ENCODE measurements at places on chromosomes 4 and X. TPM values are rescaled to one million over a fixed set of nuclear protein-coding genes. Genes with fewer than 3 reads are reported as not detected.

Gene SMARCA5
- 40.9 TPM for total RNA-seq

Gene USP27X
- total RNA-seq: 2.1 TPM

Gene SLITRK2
- not detected for total RNA-seq

Gene SCML1
- 11.0 TPM for total RNA-seq

Gene STK32B
- 0.77 TPM for total RNA-seq

Gene H2BW2
- total RNA-seq: not detected

Gene CT45A2
- not detected for total RNA-seq

Gene ADH4
- not detected for total RNA-seq

Gene DMD
- total RNA-seq: 7.4 TPM

Gene MXRA5
- 0.13 TPM for total RNA-seq

Gene CRLF2
- not detected for total RNA-seq

Gene P2RY10
- total RNA-seq: not detected
